SW 1271 (cell line): ENCODE measurements at places on chromosomes 1 and 21.

DNA sequence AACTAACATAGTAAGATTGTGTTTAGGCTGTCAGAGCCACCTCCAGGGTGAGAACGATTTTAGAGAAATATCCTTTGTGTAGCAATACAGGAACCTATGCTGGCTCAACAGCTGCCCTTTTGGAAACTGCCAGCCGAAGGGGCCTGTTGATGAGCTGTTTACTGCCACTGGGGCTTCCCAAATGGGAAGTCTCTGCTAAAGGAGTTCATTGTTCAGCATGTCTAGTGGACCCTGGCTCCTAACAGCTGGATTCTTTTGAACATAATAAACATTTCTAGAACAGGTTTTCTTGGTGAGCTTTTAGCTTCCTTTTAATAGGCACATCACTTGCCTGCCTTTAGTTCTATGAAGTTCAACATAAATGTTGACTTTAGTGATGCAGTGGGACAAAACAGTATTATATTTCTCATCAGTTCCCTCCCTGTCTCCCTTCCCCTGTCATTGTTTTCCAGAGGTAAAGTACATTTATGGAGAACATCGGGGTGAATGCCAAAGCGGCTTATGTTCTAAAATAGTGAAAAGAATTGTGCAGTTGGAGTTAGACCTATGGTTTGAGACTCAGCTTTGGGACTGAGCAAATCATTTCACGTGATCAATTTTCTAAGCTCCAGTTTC, 57.4 kb downstream of the UCK2 start:
- DNase-seq: no peak

GRCh38 chr1:238401144-238401543, 510.4 kb upstream of the ZP4 start:
- no peak for DNase-seq

DNA sequence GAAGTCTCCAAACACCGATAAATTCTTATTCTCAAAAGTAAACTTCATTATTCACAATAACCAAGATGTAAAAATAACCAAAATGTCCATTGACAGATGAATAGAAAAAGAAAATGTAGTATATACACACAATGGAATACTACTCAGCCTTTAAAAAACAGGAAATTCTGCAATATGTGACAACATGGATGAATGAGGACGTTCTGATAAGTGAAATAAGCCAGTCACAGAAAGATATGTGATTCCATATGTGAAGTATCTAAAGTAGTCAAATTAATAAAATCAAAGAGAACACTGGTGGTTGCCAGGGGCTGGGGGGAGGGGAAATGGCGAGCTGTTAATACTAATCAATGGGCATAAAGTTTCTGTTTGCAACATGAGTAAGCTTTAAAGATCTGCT, 36.0 kb downstream of the LRRC8C start:
- DNase-seq: no peak

- DNase-seq: no peak
Measured at GRCh38 chr1:25615563-25616094, 962 bp upstream of the MAN1C1 start.

DNA sequence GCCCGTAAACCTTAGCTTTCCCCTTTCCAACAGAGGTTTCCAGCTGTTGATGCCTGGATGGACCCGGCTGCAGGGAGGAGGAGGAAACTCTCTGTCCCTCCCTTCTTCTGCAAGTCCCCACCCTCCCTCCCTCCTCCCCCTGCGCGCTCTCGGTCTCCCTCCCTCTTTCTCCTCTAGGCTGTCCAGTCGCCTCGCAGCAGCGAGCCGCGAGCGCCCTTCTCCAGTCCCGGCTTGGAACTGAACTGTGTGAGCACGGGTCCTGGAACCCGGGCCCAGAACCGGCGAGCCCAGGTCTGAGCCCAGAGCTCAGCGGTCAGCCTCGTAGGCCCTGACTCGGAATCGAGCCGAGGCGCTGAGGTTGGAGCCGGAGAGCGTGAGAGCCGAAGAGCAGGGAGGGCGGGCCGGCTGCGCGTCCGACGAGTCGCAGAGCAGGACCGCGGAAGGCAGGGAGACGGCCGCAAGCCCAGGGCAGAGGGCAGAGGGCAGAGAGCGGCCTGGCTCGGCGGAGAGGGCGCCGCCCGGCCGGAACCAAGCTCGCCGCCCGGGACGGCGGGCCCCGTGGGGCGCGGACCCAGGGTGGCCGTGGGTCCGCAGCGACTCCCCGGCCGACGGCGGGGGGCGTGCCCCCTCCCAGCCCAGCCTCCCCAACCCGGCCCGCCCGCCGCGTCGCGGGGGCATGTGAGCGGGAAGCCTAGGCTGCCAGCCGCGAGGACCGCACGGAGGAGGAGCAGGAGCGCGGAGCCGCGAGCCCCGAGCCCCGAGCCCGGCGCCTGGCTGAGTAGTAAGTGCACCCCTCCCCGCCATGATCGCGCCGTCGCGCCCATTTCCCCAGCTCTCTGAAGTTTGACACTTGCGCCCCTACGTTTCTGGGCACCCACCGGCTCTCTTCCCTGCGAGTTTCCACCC, at the start of gene SOX13:
Gene SOX13, plus strand, starts transcription at position 185 of the 906 bp plus-strand sequence. CDS start 39,801 bp downstream, outside the sequence.
- DNase-seq: peak; percentile 74
